AG20443 (cell line): ENCODE measurements at places on chromosomes 4 and X.

GRCh38 chr4:30538794-30539193 is 181.4 kb upstream of the PCDH7 start:
- no peak for DNase-seq

GRCh38 chr4:25058796-25059195 is 28.1 kb upstream of the LGI2 start:
- no peak for DNase-seq

DNA sequence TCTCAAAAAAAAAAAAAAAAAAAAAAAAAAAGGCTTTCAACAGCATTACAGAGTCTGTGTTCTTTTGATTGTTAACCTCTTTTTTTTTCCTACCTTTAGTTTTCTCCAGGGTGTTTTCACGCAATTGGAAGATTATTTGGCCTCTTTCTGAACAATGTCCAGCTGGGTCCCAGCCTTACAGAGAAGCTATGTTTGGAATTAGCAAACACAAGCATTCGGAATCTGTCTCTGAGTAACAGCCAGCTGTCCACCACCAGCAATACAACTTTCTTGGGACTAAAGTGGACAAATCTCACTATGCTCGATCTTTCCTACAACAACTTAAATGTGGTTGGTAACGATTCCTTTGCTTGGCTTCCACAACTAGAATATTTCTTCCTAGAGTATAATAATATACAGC is 13.3 kb downstream of the TLR3 start:
- DNase-seq = no peak

GRCh38 chrX:133294126-133294525 is 76.0 kb upstream of the TFDP3 start:
- peak; percentile 40 for DNase-seq

- DNase-seq = no peak
Observed at GRCh38 chr4:64533637-64534036, 124.4 kb upstream of the TECRL start.

DNA sequence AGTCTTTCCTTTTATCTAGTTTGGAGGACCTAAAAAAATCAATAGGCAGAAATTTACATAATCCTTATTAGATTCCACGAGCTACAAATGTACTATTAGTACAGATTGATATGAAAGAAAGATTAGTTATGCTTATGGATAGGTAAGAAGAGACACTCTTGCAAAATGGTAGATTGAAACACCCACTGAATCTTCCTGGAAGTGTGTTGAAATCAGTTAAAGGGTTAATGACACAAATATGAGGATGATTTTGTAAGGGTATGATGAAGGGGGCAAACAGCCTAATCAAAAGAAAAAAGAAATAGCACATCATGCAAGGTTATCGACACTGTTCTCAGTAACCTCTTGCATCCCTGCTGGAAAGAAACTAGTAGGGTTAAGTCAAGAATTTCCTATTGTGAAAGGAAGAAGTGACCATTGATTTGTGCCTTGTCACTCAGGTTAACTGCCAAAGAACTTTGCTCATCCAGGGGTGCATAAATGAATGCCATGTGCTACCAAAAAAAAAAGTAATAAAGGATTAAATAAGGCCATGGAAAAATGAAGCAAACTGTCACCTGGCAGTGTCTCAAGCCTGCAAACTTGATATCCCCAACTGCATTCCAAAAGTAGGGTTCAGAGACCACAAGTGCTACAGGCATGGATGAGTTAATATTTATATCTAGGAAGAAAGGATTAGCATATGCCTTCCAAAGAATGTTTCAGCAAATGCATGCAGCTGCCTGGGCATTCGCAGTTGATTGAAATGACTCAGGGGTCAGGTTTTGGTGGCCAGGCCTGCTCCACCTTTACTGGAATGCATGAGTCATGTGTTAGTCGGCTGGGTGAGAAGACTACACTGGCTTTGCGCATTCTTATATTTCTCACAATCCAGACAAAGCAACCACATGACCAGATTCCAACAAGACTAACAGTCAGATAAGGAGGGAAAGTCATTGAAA is 78.3 kb upstream of the ATXN3L start:
- DNase-seq = peak; percentile 81

DNA sequence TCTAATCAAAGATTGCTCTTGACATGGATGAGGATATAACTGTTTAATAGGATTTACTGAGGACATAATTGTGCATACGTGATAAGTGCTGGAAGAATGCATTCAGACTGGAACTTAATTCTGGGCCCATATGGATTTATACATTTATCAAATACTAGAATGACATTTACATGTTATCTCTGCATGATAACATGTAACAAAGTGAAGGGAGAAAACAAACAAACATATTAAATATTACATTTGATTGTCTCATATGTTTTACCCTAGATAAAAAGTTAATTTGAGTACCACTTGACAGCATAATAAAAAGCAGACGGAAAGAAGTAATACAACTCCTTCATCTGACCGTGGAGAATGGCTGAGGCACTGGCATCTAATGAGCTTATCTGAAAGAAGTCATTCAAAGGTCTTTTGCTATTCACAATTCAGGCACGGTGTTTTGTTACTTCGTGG is 297.8 kb downstream of the PPP3CA start:
- DNase-seq = no peak

DNA sequence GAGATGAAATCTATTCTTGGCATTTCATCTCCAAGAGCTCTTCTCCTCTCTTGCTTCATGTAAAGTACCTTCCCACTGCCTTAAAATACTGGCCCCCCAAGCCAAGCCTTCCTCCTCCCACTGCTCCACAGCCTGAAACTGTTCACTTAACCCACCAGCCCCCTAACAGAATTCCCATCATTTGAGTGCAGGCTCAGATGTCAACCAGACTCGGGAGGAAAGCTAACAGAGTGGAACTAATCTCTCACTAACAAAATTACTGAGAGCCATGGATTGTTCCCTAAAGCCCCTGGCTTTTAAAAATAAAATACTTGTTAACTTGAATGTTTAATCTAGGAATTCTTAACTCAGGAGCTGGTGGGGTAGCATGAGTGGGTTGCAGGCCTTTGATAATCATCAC is 7.1 kb upstream of the DCUN1D4 start:
- DNase-seq = no peak

GRCh38 chr4:113744667-113745240 is 16.8 kb downstream of the CAMK2D start:
- no peak for DNase-seq

GRCh38 chr4:184853436-184853835 is 27.7 kb upstream of the ACSL1 start:
- DNase-seq = no peak

- no peak for DNase-seq
Observed at GRCh38 chr4:101501421-101501820, 154.1 kb upstream of the PPP3CA start.

- DNase-seq = no peak
Observed at GRCh38 chr4:3470244-3471097, 7.4 kb downstream of the DOK7 start.

- no peak for DNase-seq
Observed at GRCh38 chr4:8010618-8011017, 71.0 kb upstream of the AFAP1 start.

- no peak for DNase-seq
Observed at GRCh38 chr4:184854673-184855072, 28.9 kb upstream of the ACSL1 start.

GRCh38 chrX:139120760-139121159 is 409.2 kb upstream of the FGF13 start:
- peak; percentile 22 for DNase-seq

GRCh38 chrX:111568354-111568753 is 56.9 kb downstream of the SERTM2 start:
- DNase-seq = peak; percentile 10

DNA sequence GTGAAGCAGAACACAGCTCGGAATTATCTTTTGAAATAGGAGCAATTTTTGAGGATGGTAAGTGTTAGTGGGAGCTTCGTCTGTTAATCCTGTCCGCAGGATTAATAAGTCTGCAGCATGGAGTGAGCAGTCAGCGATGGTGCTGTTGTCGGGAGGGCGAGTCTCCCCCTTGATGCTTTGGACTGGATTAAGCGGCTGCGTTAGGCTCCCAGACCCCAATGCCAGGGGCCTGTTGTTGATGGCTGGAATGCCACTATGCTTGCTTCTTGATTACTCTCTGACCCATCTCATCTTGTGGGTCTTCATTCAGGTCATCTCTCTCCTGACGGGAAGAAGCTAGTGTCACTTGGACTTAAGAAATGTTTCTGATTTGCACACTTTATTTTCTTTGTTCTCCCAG is 332.6 kb downstream of the ARHGAP10 start:
- DNase-seq = no peak

DNA sequence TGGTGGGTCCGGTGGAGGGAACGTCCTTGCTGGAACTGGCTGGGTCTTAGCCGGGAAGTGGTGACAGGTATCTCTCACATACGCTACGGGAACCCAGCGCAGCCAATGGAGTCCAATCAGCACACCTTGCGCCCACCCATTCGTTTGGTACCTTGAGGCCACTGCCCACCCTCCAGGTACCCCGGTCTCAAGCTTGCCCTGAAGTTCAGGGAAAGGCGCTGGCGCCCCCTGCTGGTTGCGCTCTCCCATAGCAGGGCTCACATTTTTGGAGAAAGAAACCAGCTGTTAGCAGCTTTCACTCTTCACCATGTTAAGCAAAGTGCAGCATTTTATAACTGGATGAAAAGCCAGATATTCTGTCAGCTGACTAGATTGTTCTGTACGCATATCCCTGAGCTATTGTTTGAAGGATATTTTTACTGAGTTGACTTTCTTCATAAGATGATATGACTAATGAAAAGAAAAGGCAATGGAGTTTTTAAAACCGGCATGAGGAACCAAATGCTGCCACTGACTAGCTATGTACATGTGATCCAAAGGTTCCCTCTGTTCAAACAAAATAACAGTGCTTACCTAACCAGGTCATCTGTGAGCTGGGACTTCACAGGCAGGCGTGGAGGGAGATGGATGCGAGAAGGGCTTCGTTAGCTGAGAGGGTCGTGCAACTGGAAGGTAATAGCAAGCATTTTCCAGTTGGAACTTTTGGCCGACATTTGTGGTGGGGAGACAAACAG is 43.7 kb downstream of the OTOP1 start:
- DNase-seq = peak; percentile 20

DNA sequence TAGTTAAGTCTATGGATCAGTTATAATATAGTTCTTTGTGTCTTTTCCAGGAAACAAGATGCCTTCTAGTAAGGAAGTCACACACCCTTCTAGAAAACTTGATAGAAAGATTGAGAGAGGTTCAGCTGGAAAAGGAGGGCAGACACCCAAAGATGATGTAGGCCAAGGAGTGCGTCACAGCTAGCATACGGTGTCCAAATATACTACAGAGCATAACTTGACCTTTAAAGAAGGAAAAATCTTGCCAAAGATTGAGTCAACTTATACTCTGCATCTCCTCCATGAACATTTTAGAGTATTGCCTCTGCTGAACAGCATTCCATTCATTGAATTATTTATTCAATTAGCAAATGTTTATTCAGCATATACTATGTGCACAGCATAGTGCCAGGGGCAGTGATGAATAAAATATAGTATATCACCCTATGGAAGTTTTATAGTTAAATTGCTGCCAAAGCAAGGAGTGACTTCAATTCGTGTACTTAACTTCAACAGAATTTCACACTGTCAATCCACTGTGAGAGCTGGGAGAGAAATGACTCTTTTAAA is 51.9 kb upstream of the SLC6A14 start:
- peak; percentile 4 for DNase-seq

GRCh38 chrX:97126020-97126419 is 242.3 kb downstream of the RPA4 start:
- DNase-seq = peak; percentile 13

- DNase-seq = no peak
Observed at GRCh38 chr4:7444731-7445130, 10.0 kb upstream of the PSAPL1 start.

DNA sequence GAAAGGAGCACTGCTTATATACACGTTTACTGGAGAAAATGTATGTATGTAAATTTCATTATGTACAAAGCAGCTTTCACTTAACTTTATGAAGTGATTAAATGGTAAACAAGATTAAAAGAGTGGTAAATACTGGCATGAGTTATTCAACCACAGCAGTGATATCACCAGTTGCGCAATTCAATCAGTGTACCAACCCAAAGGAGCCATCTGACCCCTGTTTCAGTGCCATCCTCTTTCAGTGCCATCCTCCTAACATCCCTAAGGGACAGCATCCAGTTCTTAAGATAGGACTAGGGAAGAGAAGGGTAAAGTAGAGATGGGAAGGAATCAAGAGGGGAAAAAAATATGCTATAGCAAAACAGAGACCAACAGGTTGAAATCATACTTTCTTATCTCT is 16.2 kb downstream of the HPF1 start:
- no peak for DNase-seq

- DNase-seq = no peak
Observed at GRCh38 chrX:71846429-71846828, 64.2 kb upstream of the NHSL2 start.

GRCh38 chr4:32268863-32269262 is 1548.7 kb downstream of the PCDH7 start:
- DNase-seq = no peak

DNA sequence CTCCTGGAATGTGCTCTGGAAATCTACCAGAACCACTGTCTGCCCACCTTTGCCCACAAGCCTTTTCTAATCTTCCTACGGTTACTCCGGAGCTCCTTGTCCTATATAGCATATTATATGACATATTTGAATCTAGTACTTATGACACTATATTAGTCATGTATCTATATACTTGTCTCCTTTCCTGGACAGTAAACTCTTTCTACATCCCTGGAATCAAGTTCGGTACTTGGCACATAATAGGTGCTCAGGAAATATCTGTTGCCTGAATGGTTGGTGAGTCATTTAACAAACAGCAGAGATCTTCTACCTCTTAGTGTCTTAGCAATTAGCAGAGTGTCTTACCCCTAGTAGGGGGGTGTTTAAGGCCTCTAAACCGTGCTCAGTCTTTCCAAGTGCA is 123.6 kb downstream of the RELL1 start:
- DNase-seq = no peak

GRCh38 chr4:151641167-151641566 is 119.6 kb downstream of the GATB start:
- peak; percentile 63 for DNase-seq

DNA sequence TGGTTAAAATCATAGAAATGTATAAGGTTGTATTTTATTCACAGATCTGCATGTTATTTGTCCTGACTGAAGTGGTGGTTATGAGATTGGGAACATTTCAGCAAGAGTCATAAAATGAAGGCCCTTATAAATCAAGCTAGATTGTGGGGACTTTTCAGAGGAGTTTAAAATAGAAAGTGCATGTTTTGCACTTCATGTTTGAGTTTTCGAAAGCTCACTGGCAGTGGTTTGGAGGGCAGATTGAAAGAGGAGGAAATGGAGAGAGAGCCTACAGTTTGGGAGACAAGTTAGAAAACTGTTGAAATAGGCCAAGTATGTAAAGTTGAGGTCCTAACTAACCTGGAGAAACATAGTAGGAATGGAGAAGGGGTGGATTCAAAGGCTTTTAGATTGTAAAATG is 124.9 kb downstream of the KDM6A start:
- DNase-seq = no peak
